Activated T-cell treated with anti-CD3 and anti-CD28 coated beads, Interleukin-2, amount 50 U/mL, for 24 hours (primary cell): ENCODE measurements at places on chromosomes 6 and 20.

DNA sequence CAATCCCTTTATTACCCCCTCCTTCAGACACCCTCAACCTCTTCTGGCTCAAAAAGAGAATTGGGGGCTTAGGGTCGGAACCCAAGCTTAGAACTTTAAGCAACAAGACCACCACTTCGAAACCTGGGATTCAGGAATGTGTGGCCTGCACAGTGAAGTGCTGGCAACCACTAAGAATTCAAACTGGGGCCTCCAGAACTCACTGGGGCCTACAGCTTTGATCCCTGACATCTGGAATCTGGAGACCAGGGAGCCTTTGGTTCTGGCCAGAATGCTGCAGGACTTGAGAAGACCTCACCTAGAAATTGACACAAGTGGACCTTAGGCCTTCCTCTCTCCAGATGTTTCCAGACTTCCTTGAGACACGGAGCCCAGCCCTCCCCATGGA, 2.2 kb downstream of the TNF start:
- peak overlapping the region; percentile 97 for H3K4me3 ChIP-seq
- no peaks in the 10 kb centered on the region for H3K27me3 ChIP-seq
- peaks cover 87% of the 10 kb centered on the region for H3K36me3 ChIP-seq
- H3K4me1 ChIP-seq: peaks cover 81% of the 10 kb centered on the region
- DNase-seq: no peak

DNA sequence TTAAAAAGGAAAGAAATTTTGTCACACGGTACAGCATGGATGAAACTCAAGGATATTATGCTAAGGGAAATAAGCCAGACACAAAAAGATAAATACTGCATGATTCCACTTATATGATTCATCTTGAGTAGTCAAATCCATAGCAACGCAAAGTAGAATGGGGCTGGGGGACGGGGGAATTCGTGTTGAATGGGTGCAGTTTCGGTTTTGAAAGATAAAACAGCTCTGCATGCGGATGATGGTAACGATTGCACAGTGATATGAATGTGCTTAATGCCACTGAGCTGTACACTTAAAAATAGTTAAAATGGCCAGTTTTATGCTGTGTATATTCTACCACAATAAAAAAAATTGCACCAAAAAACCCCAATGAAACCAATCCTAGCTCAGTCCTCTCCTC, 52.9 kb upstream of the SIRPA start:
- H3K27ac ChIP-seq: no peak overlapping the region
- H3K27me3 ChIP-seq: peaks cover under 1% of the 10 kb centered on the region
- no peaks in the 10 kb centered on the region for H3K36me3 ChIP-seq
- no peak for DNase-seq
- H3K4me1 ChIP-seq: peaks cover 9% of the 10 kb centered on the region

DNA sequence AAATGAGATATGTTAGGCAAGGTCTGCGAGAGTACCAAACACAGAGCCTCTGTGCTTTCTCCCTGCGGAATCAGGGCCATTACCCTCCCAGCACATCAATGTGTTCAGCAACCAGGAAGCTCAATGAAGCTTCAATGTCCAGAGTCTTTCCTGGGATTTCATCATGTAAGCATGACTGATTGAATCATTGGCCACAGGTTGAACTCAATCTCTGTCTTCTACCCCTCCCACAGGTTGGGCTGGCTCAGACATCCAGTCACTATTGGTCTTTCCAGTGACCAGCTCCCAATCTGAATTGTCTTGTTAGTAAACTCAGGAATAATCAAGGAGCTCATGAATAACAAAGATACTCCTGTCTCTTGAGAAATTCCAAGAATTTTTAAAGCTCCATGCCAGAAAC, 2.7 kb upstream of the DTD1 start:
- no peak overlapping the region for H3K4me3 ChIP-seq
- H3K27ac ChIP-seq: no peak overlapping the region
- H3K27me3 ChIP-seq: peaks cover 11% of the 10 kb centered on the region
- H3K36me3 ChIP-seq: peaks cover 8% of the 10 kb centered on the region
- H3K4me1 ChIP-seq: peaks cover 24% of the 10 kb centered on the region

- H3K27me3 ChIP-seq: peaks cover 17% of the 10 kb centered on the region
- H3K4me1 ChIP-seq: no peaks in the 10 kb centered on the region
- H3K27ac ChIP-seq: no peak overlapping the region
- no peak for DNase-seq
- H3K4me3 ChIP-seq: no peak overlapping the region
Measured at GRCh38 chr6:47007657-47008396, 34.3 kb downstream of the ADGRF1 start.
